ENCODE measurements at places on chromosomes 6 and 20.

DNA sequence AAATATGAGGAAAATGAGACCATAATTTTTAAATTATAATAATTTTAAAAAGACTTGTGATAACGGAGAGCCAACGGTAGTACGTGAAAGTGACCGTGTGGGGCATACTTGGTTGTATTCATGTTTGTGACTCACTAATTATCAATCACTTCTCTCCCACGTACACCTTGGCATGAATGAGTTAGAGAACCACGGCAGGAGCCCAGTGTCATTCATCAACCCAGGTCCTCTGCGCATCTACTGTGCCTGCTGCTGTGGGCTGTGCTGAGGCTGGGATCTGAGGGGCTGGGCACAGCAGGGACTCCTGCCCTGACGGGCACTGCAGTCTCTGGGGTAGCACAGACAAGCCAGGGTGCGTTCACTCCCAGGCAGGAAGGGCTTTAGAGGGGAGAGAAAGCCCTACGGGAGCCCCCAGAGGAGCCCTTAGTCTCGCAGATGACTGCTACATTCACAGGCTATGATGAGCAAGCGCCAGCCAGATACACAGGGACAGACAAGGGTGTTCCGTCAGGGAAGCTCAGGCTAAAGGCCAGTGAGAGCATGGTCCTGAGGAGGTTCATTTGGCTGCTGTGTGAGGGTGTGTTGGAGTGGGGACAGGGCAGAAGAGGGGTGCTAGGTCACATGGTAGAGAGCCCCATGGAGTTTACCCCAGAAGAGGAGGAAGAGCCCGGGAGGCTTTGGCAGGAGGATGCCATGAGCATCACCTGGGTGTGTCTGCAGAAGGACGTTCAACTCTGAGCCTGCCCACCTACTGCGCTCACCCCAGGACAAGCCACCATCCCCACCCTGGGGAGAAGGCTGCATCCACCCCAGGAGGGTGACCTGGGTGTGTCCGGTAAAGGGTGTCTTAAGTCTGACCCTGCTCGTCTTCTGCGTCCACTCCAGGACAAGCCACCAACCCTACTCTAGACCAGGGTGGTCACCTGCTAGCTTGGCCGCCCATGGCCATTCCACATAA lies 8.2 kb upstream of the RPS6KA2 start:
- DNase-seq, result no peak

- DNase-seq, result peak; percentile 78
Measured at GRCh38 chr6:29847871-29848630, 20.4 kb downstream of the HLA-G start.

GRCh38 chr20:17654649-17655285 lies 27.3 kb downstream of the RRBP1 start:
- DNase-seq, result peak; percentile 55

DNA sequence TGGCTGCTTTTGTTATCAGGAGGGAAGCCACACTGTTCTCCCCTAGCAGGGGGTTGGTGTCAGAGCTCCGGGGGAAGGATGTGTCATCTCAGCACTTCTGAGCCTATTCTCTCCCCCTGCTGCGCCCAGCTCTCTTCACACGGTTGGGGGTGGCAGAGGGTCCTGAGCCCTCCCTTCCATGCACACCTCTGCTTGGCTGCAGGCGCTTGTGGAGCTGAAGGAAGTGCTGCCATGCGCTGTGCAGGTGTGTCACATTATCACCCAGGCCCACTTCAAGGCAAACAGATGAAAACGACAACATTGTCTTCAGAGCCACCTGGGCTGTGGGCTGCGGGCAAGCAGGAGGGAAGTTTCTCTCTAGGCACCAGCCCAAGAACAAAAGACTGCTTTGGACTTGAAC lies 263.4 kb downstream of the BMP7 start:
- DNase-seq, result no peak

DNA sequence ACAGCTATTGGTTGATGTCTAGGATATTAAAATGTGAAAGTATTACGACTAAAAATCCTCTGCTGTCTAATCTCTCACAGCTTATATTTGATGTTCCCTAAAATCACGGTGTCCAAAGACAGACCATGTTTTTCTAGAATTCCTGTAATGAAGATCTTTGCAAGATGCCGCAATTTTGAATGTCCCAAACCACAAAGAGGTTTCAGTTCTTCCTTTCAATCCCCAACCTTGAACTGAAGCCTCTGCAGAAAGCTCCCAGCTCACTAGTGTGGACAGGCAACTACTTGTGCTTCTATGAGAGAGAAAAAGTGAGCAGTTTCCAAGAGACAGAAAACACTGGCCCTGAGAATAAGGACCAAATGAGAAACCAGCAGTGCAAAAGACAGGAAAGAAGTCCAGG lies 370.1 kb downstream of the FOXA2 start:
- no peak for DNase-seq

GRCh38 chr6:21438237-21438985 lies 155.1 kb upstream of the SOX4 start:
- DNase-seq, result no peak

GRCh38 chr20:31237763-31238162 lies 19.7 kb upstream of the DEFB115 start:
- no peak for DNase-seq

DNA sequence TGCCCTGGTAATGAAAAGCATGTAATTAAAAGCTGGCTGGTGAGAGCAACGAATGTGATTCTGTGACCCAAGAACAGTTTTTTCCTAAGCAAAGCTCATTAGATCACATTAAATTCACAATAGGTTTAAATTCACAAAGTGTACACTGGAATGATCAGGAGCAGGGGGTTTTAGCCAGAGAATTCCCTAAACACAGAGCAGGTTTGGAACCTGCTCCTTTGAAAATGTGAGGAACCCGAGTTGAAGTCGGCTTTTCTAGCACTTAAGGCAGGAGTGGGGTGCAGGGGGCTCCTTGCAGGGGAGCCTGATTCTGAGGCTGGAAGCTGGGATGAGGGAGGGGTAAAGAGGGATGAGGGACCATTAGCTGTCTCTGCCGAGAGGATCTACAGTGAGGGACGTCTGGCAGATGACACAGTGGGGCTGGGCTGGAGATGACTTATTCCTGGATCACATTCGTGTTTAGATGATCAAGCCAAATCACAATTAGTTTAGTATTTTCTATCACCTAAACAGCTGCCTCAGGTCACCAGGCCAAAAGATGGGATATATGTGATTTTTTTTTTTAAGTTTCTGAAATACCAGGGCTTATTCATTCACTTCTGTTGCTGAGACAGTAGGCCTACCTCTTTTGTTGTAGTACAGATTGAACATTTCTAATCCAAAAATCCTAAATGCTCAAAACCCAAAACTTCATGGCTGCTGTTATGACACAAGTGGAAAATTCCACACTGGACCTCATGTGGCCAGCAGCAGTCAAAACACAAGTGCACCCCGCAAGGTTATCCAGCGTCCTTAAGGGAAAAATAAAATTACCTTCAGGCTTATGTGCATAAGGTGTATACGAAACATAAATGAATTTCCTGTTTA lies 93.1 kb upstream of the HIVEP1 start:
- DNase-seq, result no peak

- no peak for DNase-seq
Measured at GRCh38 chr6:90970672-90971071, 383.8 kb upstream of the MAP3K7 start.

DNA sequence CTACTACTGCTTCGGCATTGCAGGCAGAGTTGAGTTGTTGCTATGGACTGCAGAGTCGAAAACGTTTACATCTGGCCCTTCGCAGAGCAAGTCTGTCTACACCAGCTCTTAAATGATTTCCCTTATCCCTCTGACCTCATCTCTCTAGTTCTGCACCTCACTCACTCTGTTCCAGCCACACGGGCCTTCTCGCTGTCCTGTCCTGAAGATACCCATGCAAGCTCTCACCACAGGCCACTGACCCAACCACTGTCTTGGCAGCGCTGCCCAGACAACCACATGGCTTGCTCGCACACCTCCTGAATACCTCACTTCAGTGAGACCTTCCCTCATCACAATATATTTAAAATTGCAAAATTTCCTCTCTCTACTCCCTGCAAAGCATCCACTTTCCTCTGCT lies 31.4 kb downstream of the B4GALT5 start:
- no peak for DNase-seq

Measured in head of caudate nucleus (tissue), 42 donors.